ENCODE measurements at places on chromosomes 2 and 18.

DNA sequence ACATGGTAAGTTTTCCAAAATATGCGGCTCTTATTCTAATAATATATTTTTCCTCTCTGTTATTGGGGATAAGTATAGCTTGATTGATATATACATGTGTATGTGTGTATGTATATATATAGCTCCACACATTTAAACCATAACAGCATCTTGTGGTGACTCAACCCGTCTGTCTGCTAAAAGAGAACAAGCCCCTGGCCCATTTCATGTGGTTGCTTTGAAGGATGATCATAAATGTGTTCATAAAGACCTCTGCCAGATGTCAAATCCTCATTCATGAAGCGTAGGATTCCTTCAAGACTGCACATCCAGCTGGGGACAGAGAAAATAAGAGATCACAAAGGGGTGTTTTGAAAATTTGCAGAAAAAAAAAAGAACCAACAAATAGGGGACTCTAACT, 79.3 kb downstream of the RHOB start:
- no peak for DNase-seq

DNA sequence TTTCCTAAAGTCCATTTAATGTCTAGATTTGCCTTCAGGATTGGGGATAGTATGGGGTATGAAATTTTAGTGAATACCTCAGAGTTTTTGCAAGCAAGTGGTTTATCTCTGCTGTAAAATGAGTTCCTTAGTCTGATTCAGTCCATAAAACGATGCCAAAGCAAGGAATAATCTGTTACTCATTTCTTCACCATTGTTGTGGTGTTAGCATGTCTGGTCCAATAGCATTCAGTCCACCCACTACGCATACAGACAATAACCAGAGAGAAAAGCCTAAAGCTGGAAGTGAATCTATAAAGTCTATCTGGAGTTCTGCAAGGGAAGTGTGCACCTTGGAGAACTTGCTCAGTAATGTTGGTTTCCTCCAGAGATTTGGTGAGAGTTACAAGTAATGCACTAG, 12.9 kb upstream of the DPP4 start:
- DNase-seq = no peak

- no peak for DNase-seq
These were observed 25.9 kb downstream of the ALS2 start for GRCh38 chr2:201754717-201755415.

GRCh38 chr2:196177124-196177523, 5.7 kb upstream of the STK17B start:
- DNase-seq = no peak

GRCh38 chr2:10785260-10785659, 27.3 kb downstream of the PDIA6 start:
- DNase-seq = no peak

DNA sequence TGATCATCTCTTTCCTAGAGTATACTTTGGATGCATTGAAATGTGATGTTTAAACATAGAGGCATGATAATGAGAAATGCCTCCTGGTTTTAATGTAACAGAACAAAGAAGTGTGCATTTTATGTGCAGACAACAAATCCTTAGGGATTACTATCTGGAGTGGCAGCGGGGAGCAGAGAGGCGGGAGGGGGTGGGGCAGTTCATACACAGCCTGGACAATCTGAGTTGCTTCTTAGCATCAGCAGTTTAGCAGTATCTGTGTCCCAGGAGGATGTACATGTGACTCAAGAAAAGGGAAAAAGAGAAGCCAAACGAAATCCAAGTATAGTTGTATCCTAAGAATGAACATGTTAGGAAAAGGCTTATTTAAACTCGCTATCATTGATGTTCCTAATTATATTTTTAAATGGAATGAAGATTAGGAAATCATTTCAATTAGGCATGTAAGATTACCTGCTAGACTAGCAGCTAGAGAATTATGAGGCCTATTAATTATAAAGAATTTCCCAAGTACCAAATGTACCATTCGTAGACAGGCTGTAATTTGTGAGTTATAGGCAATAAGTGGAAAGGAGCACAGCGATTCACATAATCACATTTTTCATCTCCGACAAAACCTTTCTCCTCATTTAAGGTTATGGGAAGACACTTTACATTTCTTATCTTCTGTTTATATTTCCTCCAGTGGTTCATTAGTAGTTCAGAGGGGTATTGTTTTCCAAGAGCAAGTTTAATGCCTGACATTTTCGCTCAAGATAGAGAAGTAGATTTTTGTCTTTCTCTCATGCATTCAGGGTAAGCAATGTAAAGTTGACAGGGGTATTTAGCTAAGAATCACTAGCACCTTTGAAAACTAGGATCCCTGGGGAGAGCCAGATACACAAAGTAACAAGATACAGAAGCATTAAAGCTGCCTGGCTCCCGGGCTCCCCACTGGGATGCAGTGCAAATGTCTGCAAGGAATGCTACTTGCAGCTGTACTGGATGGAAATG, 141.3 kb upstream of the NOSTRIN start:
- no peak for DNase-seq

DNA sequence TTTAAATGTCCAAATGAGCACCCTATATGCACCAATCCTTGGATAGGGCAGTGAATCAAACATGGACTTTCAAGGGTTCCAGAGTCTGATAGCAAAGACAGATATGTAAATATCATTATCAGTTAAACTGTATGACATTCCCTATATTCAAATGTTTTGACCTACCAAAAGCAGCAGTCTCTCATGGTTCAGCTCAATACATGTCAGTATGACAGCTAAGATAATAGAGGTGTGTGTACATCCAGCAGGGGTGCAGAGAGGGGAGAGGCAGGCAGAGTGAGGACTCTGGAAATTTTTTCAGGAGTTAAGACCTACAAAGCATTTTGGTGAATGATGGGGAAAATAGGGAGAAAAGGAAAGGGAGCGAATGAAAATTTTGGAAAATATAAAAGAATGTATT, 106.3 kb downstream of the MYO3B start:
- no peak for DNase-seq

DNA sequence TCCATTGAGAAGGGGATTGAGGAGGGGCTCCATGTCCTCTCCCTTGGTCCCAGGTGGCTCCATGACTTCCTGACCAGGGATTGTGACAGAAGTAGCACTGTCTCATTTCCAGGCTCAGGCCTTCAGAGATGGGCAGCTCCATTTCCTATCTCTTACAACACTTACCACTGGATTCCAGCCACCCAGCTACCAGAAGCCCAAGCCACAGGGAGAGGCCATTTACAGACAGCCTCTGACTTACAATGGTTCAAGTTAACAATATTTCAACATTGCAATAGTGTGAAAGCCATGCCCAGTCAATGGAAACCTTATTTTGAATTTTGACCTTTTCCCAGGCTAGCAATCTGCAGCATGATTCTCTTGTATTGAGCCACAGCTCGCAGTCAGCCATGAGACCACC, 164.9 kb upstream of the AGAP1 start:
- no peak for DNase-seq

DNA sequence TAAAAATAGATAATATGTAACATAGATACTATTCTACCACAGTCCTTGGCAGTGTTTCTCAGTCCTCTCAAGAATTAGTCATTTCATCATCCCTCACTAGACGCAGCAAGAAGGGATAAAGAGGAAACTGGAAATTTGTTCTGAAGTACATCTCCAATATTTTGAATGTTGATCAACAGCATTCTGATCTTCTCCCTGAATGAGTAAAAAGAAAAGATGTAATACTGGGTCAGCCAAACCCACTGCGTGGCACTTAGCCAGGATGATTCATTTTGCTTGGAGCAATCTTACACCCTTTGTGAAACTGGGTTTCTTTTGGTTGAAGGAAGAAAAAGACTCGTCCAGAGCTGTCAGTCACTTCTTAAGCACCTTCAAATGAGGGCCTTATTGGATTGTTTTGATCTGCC, 54.1 kb downstream of the TAF1B start:
- DNase-seq = peak; percentile 81

GRCh38 chr2:19330436-19330835, 28.0 kb downstream of the OSR1 start:
- no peak for DNase-seq

DNA sequence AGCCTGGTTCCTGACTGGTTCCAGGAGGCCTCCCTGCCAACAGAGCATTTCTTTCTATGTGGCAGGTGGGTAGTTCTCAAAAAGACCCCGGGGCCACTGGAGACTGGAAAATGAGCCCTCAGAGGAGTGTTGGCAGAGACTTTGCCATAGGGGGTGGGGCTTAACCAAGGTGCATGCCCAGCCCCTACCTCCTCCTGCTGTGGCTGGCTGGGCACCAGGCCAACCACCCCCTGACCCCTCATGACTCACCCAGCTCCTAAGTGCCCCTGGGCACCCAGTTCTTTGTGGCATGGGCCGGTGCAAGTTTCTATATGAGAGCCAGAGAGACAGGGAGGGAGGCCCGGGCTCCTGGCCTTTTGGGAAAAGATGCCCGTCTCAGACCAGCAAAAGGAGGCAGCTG, 98.2 kb upstream of the SMAD2 start:
- no peak for DNase-seq

GRCh38 chr2:30455114-30455738, 8.2 kb downstream of the LCLAT1 start:
- DNase-seq = no peak

DNA sequence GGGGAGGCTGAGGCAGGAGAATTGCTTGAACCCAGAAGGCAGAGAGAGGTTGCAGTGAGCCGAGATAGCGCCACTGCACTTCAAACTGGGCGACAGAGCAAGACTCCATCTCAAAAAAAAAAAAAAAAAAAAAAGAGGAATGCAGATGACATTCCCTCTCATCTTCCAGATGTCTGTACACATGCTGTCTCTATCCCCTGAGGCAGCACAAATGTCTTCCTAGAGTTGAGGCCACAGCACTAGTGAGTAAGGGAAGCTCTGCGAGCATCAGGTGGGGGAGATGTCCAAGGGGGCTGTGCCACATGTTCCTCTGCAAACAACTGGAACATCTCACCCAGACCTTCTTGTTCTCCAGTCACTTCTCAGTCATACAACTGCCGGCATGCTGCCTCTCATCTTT, 35.6 kb upstream of the LRRC30 start:
- no peak for DNase-seq

DNA sequence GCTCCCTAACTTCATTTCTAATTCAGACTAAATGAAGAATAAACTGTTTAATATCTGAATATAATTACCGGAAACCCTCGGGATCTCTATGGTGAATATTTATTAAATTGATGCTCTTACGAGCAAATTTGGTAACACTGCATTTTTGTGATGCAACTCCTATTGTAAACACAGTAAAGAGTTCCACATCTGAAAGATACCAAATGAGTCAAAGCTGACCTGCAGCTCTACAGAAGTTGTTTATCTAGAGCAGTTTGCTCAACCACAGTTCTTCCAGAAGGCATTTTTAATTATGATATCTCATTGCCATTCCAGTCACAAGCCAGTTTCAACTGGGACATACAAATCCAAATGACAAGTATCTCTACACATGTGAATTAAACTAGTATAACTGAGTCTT, 129.7 kb downstream of the PKP4 start:
- DNase-seq = no peak

GRCh38 chr2:8642366-8643068, 39.3 kb upstream of the ID2 start:
- no peak for DNase-seq

All from prostate gland (tissue), 2 donors.